ENCODE measurements at places on chromosomes 2 and 18.

DNA sequence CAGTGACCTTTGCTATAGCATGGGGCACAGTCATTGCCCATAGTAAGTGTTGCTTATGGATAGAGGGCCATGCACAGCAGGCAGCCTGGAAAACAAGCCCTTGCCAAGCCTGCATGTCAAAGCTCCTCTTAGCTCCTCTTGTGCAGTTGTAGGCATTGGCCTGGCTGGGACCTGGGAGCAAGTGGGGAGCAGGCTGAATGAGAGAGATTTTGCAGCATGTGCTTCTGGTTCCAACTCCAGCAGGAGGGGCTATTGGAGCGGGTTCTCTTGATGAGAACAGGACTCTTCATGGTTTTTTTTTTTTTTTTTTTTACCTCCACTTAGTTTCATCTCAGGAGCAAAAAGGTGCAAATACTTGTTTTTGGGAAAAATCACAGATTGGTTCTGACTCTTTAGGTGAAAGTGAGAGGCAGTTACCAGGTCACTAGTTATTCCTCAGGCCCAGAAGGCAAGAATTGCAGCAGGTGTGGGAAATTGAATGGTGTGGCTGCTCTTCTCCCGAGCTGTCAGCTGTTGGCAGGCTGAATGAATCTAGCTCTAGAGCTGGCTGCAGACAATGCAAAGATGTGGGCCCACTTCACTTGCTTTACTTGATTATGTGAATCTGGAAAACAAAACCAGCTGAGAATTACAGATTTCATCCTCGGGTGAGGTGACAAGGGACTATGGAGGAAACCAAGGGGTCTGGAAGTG lies 95.9 kb downstream of the MAP4K4 start:
- peak; percentile 50 for DNase-seq

DNA sequence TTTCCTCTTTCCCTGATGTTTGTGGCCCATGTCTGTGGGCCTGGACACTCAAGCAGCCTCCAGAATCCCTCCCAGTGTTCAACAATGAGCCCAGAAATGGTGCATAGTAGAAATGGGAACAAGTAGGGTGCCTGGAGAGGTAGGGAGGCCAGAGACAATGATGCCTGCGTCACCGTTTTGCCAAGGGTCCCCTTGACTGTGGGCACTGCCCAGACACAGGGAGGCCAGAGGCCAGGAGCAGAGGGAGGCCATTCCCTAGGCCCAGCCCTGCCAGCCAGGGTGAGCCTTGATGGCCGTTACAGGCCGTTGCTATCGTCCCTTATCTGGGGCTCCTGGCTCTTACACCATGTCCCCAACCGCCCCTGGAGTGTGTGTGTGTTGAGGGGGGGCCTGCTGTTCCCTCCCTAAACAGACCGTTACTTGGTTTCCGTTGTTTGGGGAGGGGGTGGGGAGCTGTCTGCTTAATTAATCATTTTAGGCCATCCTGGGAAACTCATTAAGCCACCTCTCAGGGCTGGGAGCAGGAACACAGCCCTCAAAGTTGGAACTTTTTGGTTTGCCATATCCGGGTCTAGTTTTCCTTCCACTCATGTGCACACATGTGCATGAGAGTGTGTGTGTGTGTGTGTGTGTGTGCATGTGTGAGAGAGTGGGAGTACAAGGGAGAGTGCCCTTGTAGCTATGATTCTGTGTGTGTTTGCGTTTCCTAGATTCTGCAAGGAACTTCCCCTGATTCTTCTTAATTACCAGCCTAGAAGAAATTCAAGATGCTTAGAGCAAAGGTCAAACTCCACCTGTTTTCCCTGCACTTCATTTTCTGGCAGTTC lies 135.2 kb upstream of the HAAO start:
- no peak for DNase-seq

DNA sequence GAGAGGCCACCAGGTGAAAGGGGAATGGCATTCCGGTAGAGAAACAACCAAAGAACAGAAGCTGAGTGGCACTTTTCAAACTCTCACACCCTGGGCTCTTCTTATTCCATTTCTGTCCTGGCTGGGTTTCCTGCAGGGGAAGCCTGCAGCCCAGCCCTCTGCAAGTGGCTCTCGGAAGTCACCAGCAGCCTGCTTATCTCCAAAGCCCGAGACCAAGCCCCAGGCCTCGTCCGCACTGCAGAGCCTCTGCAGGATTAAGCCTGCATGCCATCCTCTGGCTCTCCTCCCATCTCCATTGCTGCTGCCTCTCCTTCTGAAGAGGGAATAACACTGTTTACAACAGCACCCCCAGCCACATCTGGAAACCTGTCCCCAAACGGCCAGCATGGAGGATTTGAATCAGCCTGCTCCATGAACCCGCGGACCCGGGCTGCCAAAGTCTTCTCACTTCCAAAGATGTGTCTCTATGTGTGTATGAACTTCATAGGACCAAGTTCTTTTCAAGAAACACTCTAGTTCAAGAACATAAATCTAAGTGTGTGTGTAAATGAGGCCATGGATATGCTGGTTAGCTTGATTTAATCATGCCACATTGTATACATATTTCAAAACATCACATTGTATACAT lies 54.2 kb downstream of the DIPK1C start:
- no peak for DNase-seq

DNA sequence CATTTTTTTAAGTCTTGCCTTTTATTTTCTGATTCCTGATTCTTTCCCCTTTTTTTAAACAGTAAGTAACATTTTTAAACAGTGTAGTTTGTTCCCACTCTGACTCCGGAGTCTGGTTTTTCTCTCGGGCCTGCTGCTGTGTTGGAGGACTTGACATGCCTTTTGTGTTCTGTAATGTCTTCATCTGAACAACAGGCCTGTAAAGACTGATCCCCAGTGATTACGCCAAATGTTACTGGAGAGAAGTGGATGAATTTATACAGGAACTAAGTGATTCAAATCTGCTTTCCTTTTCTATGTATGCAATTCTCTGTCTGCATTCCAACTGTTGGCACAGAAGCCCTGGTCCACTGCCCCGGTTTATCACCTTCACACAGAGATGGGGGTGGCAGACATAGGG lies 54.3 kb upstream of the RMDN2 start:
- no peak for DNase-seq

GRCh38 chr2:85393836-85394235 lies 16.3 kb downstream of the CAPG start:
- no peak for DNase-seq

Data from DMS 273 treated with DMSO at 0.1 percent for 48 hours (cell line).